ENCODE measurements at places on chromosomes 1 and 21. TPM values are rescaled to one million over a fixed set of nuclear protein-coding genes. Genes with fewer than 3 reads are reported as not detected.

GRCh38 chr1:213982672-213983492 lies 4.9 kb upstream of the PROX1 start:
- no peak for DNase-seq
- H3K27me3 ChIP-seq: peaks cover 87% of the 10 kb centered on the region
- H3K36me3 ChIP-seq: peaks cover 6% of the 10 kb centered on the region
- H3K27ac ChIP-seq: no peak overlapping the region

DNA sequence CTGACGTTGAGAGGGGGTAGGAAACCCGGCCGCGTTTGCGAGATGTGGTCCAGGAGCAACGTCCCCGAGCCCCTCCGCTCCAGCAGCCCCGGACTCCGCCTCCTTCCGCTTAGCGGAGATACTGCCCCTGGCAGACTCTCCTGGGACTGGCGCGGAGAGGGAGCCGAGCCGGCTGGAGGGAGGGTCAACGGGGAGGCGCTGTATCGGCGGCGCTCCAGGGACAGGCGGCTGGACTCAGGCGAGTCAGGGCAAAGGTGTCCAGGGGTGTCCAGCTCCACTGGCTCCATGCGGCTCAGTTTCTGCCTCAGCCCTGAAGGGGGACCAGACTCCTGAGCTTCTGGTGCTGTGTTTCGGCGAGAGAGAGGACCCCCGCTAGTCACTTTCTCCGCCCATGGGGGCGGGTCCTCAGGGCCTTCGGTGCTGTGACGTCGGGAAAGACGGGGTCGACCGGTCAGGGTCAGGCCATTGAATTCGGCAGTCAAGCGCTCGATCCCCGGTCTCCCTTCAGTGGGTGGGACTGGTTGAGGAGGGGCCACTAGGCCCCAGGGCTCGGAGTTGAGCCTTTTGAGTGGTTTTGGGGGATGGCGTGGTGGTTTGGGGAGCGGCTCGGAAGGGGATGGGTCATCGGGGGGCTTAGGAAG lies 2.8 kb upstream of the LIX1L start:
- peak overlapping the region; percentile 98 for H3K4me3 ChIP-seq
- peak; percentile 88 for DNase-seq
- peaks cover 58% of the 10 kb centered on the region for H3K4me1 ChIP-seq
- peak overlapping the region; percentile 60 for H3K27ac ChIP-seq
- peaks cover 2% of the 10 kb centered on the region for H3K36me3 ChIP-seq

Gene RIPPLY3
- 0.26 TPM for total RNA-seq

Gene CNKSR1
- total RNA-seq: 4.0 TPM

Gene VTCN1
- total RNA-seq: not detected

DNA sequence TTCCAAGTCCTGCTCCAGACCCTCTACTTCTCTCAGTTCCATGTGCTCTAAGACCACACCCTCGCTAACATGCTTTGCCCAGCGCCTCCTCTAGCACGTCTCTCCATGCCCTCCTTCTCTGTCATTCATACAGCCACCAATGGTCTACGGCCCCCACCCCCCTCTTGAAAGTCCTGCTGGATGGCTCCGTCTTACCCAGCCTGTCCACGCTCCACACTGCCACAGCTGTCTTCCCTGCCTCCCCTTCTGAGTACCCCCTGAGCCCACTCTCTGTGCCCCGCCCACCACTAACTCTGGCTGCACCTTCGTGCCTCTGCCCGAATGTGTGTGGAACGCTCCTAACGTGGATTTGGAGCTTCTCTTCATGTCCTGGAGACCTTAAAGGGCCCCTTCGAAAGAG lies 244.6 kb downstream of the TRABD2B start:
- H3K27ac ChIP-seq: no peak overlapping the region
- DNase-seq: no peak
- no peak overlapping the region for H3K4me3 ChIP-seq
- H3K27me3 ChIP-seq: no peaks in the 10 kb centered on the region
- H3K4me1 ChIP-seq: no peaks in the 10 kb centered on the region

Gene ST3GAL3
- 20.7 TPM for total RNA-seq

DNA sequence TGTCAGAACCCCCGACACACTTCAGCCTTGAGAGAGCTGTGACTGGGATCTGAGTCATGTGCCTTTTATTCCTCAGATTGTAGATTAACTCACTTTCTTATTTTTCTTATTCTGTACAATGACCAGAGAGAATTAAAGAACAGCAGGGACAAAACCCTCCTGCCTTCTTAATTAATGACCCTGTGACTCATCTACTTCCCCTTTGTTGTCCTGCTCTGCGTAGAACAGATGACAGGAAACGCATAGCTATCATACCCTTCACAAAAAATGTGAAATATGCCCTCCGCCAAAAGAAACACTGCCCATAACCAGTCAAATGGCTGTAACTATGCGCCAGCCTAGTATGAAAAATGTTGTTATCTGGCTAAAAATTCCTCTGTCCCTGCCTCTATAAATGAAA lies 9.1 kb upstream of the PADI2 start:
- no peaks in the 10 kb centered on the region for H3K36me3 ChIP-seq
- peaks cover 2% of the 10 kb centered on the region for H3K4me1 ChIP-seq
- DNase-seq: no peak

Gene LCE1A
- not detected for total RNA-seq

- no peak overlapping the region for H3K4me3 ChIP-seq
- DNase-seq: no peak
- no peak overlapping the region for H3K27ac ChIP-seq
- peaks cover 12% of the 10 kb centered on the region for H3K27me3 ChIP-seq
- H3K36me3 ChIP-seq: no peaks in the 10 kb centered on the region
Observed at GRCh38 chr1:210144736-210145135, 87.9 kb upstream of the SERTAD4 start.

- no peaks in the 10 kb centered on the region for H3K36me3 ChIP-seq
- H3K27me3 ChIP-seq: peaks cover 7% of the 10 kb centered on the region
- no peak overlapping the region for H3K4me3 ChIP-seq
- no peak overlapping the region for H3K27ac ChIP-seq
- no peak for DNase-seq
Observed at GRCh38 chr1:162944974-162945674, 84.1 kb upstream of the CCDC190 start.

- no peak overlapping the region for H3K27ac ChIP-seq
- H3K4me1 ChIP-seq: no peaks in the 10 kb centered on the region
- H3K36me3 ChIP-seq: no peaks in the 10 kb centered on the region
Observed at GRCh38 chr21:26941421-26941820, 25.5 kb downstream of the ADAMTS5 start.

DNA sequence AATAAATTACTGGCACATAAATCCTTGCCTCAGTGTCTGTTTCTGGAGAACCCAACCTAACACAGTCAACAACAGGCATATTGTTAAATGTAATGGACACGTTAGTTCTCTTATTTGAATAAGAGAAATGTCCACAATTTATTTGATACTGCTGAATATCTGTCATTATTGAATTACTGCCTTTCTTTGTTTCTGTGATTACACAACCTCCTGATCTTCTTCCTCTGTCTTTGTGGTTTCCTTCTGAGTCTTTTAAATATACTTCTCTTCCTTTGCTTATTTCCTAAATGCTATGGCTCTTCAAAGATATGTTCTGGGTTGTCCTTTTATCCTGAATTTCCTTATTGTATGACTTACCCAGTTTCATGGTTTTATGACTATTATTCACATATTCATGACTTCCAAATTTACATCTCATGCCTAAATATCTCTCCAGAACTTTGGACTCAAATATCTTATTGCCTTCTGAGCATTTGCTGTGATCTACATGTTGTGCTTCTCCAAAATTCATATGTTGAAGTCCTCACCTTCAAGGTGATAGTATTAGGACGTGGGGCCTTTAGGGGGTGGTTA lies 39.9 kb downstream of the MSH4 start:
- H3K36me3 ChIP-seq: no peaks in the 10 kb centered on the region
- H3K27ac ChIP-seq: no peak overlapping the region

DNA sequence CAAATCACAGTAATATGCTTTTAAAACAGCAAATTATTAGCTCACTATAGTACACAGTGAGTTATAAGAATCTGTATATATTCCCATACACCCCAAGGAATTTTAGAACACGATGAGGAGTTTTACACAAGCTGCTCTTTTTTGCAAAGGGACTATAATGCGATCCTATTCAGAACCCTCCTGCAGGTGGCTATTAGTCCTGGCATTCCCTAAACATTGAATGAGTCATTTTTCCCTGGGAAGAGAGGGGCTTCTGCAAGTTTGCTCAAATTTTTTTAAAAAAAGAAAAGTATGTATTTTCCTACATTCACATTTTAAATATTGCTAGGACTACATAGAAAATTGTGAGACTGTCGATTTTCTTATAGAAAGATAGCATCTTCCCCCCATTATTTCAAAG lies 106.3 kb downstream of the COL11A1 start:
- no peaks in the 10 kb centered on the region for H3K36me3 ChIP-seq
- H3K27ac ChIP-seq: no peak overlapping the region
- H3K4me3 ChIP-seq: no peak overlapping the region
- DNase-seq: no peak
- no peaks in the 10 kb centered on the region for H3K27me3 ChIP-seq

DNA sequence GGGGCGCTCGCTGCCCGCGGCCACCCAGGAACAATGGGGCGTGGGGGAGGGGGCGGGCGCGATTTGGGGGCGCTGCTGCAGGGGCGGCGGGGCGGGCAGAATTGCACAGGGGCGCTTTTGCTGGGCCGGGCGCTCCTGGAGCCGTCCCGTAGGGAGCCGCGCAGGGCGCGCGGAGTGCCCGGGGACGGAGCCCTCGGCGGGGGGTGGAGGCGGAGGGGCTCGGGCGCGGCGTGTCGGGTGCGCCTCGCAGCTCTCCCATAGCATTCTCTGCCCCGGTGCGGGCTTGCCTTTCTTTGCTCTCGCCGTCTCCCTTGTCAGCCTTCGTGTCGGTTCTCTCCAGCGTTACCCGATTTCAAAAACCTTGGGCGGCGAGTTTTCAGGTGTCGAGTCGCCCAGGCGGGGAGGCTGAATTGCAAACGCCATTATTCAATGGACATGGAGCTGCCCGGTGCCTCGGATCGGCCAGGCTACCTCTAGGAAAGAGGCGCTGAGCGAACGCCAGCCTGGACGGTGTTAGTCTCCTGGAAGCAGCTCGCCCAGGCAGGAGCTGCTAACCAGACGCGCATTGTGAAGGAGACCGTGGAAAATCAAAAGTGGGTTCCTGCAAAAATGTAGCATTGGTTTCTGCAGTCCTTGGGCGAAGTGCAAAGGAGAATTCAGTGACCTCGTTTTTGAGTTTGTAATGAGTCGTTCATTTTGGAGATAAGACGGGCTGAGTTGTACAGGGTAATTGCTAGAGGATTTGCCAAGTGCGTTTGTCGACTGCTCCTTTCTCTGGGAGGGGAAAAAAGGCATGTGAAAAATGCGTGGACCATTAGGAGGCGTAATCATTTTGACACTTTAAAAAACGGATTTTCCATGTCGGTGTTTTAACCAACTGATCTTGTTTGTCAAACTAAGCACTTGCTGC lies 626 bp downstream of the CXADR start:
- H3K4me1 ChIP-seq: peaks cover 15% of the 10 kb centered on the region
- peak overlapping the region; percentile 70 for H3K27ac ChIP-seq
- peak; percentile 75 for DNase-seq
- H3K4me3 ChIP-seq: peak overlapping the region; percentile 87
- no peaks in the 10 kb centered on the region for H3K36me3 ChIP-seq

Gene LRRC71
- total RNA-seq: not detected

DNA sequence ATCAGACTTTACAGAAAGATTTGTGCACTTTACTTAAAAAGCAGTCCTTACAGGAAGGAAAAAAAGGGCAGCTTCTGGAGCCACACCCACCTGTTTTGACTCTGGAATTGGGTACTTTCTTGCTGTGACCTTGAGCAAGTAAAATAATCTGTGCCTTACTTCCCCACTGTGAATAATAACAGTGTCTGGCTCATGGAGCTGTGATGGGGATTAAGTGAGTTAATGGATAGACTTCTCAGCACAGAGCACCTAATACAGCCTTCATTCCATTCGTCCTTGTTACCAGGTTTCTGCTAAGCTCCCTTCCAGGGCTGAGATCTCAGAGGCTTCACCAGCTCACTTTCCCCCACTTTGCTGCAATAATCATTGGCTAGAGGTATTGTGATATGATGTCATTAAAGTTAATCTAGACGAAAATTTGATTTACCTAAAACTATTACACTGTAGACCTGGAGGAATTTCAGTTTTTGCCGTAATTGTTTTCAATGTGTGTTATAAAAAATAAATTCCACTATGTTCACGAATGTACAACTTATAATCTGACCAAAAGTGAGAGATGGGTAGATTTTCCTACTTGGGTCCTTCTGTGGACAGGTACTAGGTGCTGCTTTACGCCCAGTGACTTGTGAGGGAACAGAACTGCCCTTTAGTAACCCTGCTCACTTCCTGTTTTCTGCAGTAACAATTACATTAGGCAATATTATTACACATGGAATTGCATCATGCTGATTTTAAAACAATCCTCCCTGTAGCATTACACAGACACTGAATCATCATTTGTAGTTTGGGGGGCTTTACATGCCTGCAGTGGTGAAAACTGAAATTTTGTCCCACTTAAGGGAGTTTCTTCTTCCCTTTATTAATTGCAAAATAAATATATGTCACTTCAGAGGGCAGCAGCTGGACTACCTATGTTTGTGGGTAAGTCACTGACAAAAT lies 19.7 kb upstream of the ABCG1 start:
- no peaks in the 10 kb centered on the region for H3K36me3 ChIP-seq
- peaks cover 7% of the 10 kb centered on the region for H3K27me3 ChIP-seq
- no peak for DNase-seq
- peaks cover 32% of the 10 kb centered on the region for H3K4me1 ChIP-seq

DNA sequence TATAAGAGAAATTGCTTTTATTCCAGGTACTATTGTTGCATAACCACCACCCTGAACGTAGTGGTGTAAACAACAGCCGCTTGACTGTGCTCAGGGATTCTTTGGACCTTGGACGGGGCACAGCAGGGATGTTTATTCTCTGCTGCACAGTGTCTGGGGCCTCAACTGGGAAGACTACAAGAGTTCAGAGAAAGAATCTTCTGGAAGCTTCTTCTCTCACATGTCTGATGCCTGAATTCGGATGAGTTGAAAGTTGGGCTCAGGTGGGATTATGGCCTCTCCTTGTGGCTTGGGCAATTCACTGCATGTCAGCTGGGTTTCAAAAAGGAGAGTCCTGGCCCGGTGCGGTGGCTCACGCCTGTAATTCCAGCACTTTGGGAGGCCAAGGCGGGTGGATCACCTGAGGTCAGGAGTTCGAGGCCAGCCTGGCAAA lies 19.0 kb upstream of the SSBP3 start:
- H3K27me3 ChIP-seq: peaks cover 6% of the 10 kb centered on the region
- H3K36me3 ChIP-seq: no peaks in the 10 kb centered on the region
- no peak for DNase-seq
- no peaks in the 10 kb centered on the region for H3K4me1 ChIP-seq

GRCh38 chr1:20308569-20308968 lies 17.9 kb downstream of the VWA5B1 start:
- H3K27ac ChIP-seq: no peak overlapping the region
- H3K27me3 ChIP-seq: peaks cover 11% of the 10 kb centered on the region
- no peak overlapping the region for H3K4me3 ChIP-seq
- no peak for DNase-seq
- no peaks in the 10 kb centered on the region for H3K36me3 ChIP-seq

DNA sequence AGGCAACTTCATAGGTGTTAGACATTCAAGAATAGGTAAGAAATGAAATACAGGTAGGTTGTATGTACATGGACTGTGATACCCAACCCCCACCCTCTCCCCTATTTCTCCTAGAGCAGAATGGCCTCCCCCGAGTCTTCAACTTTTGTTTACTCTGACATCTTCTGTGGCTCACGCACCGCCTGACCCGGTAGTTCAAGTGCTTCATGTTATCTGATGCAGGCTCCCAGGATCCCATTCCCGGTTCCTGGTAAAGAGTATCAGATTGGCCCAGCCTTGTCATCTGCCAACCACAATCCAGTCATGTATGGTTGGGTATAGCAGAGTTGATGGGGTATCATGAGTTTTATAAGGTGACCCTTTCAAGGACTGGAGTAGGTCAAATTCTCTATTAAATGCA lies 9.1 kb downstream of the GNAI3 start:
- peaks cover 11% of the 10 kb centered on the region for H3K36me3 ChIP-seq
- H3K4me3 ChIP-seq: no peak overlapping the region
- peaks cover 18% of the 10 kb centered on the region for H3K4me1 ChIP-seq
- no peaks in the 10 kb centered on the region for H3K27me3 ChIP-seq
- no peak for DNase-seq
